ENCODE measurements at places on chromosomes 11 and 22. TPM values are rescaled to one million over a fixed set of nuclear protein-coding genes. Genes with fewer than 3 reads are reported as not detected.

GRCh38 chr11:69104856-69105395, 50.8 kb upstream of the SMIM38 start:
- DNase-seq: no peak
- H3K27ac ChIP-seq: no peak overlapping the region
- no peaks in the 10 kb centered on the region for H3K4me1 ChIP-seq
- H3K36me3 ChIP-seq: no peaks in the 10 kb centered on the region
- no peak overlapping the region for H3K4me3 ChIP-seq

DNA sequence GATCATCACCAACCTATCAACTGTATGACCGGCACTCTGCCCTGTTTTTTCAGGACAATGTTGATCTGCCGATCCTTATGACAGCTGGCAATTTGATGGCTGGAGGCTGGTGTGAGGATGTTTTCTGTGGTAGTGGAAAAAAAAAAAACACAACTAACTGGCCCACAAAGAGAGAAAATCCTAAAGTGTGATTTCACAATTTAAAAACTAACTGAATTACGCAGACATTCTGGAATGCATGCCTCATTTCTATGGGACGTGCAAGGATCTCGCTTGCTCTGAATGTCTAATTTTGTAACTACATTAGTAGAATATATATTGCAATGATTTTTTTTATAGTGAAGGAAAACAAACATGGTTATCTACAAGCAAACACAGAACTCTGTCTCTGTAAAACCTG, 590.5 kb downstream of the ETS1 start:
- H3K27ac ChIP-seq: no peak overlapping the region
- no peak for DNase-seq
- no peaks in the 10 kb centered on the region for H3K27me3 ChIP-seq
- no peaks in the 10 kb centered on the region for H3K36me3 ChIP-seq
- H3K4me3 ChIP-seq: no peak overlapping the region
- no peaks in the 10 kb centered on the region for H3K4me1 ChIP-seq

GRCh38 chr11:109818290-109818689, 274.9 kb upstream of the ZC3H12C start:
- no peaks in the 10 kb centered on the region for H3K4me1 ChIP-seq
- H3K27ac ChIP-seq: no peak overlapping the region
- DNase-seq: no peak
- no peak overlapping the region for H3K4me3 ChIP-seq
- no peaks in the 10 kb centered on the region for H3K27me3 ChIP-seq

WNT7B gene
- polyA plus RNA-seq: not detected

GAL gene
- polyA plus RNA-seq: not detected

DNA sequence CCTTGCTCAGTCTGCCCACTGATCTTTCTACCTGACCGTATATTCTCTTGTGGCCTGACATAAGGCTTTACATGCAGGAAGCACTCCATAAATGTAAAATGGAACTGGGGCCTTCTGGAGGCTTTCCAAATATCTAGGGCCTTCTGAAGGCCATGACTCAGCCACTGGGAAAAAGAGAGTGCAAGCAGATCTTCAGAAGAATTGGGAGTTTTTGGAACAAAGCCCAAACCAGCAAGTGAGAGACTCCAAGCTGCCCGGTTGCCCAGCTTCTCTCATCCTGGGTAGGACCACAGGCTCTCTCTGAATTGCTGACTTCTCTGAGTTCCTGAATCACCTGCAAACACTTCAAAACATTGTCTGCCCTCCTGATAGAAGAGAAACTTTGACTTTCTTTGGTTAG, 107.9 kb upstream of the BMAL1 start:
- DNase-seq: no peak
- no peak overlapping the region for H3K4me3 ChIP-seq
- no peaks in the 10 kb centered on the region for H3K27me3 ChIP-seq
- H3K27ac ChIP-seq: no peak overlapping the region

DNA sequence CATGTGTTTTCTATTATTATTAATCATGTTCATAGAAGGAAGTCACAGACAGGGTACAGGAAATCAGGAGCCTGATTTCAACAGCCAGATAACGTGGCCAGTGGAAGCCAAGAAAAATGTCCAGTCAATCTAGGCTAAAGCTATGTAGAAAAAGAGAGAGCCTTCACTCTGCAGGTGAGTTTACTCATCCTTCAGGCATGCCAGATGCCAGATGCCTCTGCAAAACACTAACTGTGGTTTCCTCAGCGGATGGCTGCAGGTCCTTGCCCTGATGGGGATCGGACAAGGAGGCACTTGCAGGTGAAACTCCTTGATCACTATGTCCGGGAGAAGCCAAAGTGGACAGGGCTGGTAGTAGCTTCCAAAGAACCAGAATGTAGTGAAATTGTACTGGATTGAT, 962.3 kb upstream of the RAG2 start:
- no peak overlapping the region for H3K27ac ChIP-seq
- H3K36me3 ChIP-seq: no peaks in the 10 kb centered on the region
- H3K27me3 ChIP-seq: no peaks in the 10 kb centered on the region
- no peaks in the 10 kb centered on the region for H3K4me1 ChIP-seq
- H3K4me3 ChIP-seq: no peak overlapping the region

DNA sequence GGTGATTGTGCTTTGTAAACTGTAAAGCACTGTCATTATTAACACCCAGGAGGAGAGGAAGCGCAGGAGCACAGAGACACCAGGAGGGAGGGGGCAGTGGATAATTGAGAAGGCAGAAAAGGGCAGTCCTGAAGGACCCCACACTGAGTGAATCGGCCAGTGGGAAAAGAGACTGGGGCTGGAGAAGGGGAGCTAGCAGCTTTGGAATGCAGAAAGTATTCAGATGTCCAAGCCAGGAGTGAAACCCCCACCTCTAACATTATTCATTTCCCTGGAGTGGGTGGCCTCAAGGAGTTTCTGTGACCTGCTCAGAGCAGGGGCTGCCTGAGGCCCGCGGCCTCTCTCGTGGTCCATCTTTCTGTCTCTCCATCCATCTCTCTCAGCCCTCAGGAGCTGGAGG, 38.0 kb upstream of the CDON start:
- no peak overlapping the region for H3K4me3 ChIP-seq
- no peaks in the 10 kb centered on the region for H3K27me3 ChIP-seq
- H3K36me3 ChIP-seq: no peaks in the 10 kb centered on the region

AMOTL1 gene
- 0.12 TPM for polyA plus RNA-seq

- no peak for DNase-seq
- H3K36me3 ChIP-seq: no peaks in the 10 kb centered on the region
These were observed 220.6 kb downstream of the TMEM135 start for GRCh38 chr11:87258171-87258833.

GRCh38 chr11:126334659-126335462, 20.6 kb upstream of the ST3GAL4 start:
- H3K4me1 ChIP-seq: peaks cover 12% of the 10 kb centered on the region
- no peak overlapping the region for H3K27ac ChIP-seq
- DNase-seq: no peak
- no peak overlapping the region for H3K4me3 ChIP-seq
- peaks cover 23% of the 10 kb centered on the region for H3K36me3 ChIP-seq

GRCh38 chr11:116697639-116698038, 75.1 kb downstream of the BUD13 start:
- no peak overlapping the region for H3K4me3 ChIP-seq
- no peaks in the 10 kb centered on the region for H3K4me1 ChIP-seq
- peaks cover 7% of the 10 kb centered on the region for H3K27me3 ChIP-seq
- DNase-seq: no peak
- H3K36me3 ChIP-seq: no peaks in the 10 kb centered on the region
- no peak overlapping the region for H3K27ac ChIP-seq

DNA sequence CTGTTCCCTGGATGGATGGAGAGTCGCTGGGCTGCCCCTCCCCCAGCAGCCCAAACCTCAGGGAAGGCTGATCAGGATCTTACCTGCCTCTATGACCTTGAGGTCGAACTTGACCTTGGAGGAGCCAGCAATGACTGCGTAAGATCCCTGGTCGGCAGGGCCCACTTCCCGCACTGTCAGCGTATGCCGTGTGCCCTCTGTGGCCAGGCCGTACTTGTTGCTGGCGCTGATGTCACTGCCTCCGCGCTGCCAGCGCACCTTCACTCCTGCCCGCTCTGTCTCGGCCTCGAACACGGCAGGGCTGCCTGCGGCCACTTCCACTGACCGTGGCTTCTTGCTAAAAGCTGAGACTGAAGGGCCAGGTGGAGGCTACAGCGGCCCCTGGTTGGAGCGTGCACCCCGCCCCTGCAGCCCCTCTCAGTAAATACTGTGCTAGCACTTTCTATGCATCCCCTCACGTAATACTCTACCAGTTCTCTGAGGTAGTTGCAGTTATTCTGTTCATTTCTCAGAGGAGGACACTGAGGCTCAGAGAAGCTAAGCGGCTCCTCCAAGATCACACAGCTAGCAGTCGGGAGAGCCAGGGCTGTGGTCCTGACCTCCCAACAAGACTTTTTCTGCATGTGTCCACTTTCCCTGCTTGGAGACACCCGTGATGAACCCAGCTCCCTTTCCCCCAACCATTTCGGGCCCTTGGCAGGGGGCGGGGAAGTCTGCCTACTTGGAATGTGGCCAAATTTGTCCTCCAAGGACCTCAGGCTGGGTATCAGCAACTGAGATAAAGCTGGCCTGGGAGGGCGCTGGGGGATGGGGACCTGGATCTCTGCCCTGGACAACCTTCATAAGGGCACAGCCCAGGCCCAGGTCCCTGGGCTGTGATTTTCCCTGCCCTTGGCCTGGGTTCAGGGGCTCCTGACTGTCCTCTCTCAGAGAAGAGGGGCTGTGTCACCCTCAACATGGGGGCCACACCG, 1.1 kb downstream of the MYBPC3 start:
- H3K4me1 ChIP-seq: no peaks in the 10 kb centered on the region
- no peaks in the 10 kb centered on the region for H3K27me3 ChIP-seq
- H3K36me3 ChIP-seq: no peaks in the 10 kb centered on the region
- H3K4me3 ChIP-seq: no peak overlapping the region
- DNase-seq: no peak

All from CD8-positive, alpha-beta memory T cell (primary cell).